ENCODE measurements at places on chromosomes 1 and 21. TPM values are rescaled to one million over a fixed set of nuclear protein-coding genes. Genes with fewer than 3 reads are reported as not detected.

LCE2A gene
- not detected for total RNA-seq

INTS7 gene
- total RNA-seq = 17.9 TPM

CLIC6 gene
- total RNA-seq = 0.09 TPM

C1orf87 gene
- not detected for total RNA-seq

PLA2G5 gene
- not detected for total RNA-seq

SLAMF7 gene
- total RNA-seq = 1.6 TPM

RIMKLA gene
- total RNA-seq = 0.98 TPM

DONSON gene
- total RNA-seq = 17.4 TPM

All from A549 treated with dexamethasone at 1 μM for 4 hours (cell line).